NCI-H2107 (cell line): ENCODE measurements at places on chromosomes 13 and 19.

- DNase-seq = no peak
Observed at GRCh38 chr19:5155586-5156210, 184.9 kb downstream of the PTPRS start.

- no peak for DNase-seq
Observed at GRCh38 chr19:51341976-51342580, at the start of gene VSIG10L. Gene VSIG10L (minus strand): TSS chr19:51342139. CDS start chr19:51342124, 15 bp downstream.

- DNase-seq = no peak
Observed at GRCh38 chr13:110138700-110139036, 168.3 kb downstream of the COL4A1 start.

- no peak for DNase-seq
Observed at GRCh38 chr13:30044932-30045331, 194.5 kb upstream of the UBL3 start.

DNA sequence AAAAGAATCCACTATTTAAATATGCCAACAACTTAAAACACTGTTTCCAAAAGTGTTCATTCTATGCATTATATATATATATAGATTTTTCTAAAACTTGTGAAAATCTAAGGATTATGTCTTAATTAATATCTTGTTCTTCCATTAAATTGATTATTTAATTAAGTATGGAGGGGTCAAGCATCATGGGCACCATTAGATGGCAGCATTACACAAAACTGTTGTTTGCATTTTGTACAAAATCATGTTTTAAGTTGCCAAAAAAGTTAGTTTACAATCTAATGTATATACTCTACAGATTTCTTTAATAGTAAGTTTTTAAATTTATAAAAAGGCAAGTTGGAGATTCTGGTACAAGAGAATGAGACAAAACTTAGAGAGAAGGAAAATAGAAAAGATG, 213.2 kb upstream of the EDNRB start:
- DNase-seq = no peak

- no peak for DNase-seq
Observed at GRCh38 chr19:28504139-28504538, 708.8 kb downstream of the UQCRFS1 start.

DNA sequence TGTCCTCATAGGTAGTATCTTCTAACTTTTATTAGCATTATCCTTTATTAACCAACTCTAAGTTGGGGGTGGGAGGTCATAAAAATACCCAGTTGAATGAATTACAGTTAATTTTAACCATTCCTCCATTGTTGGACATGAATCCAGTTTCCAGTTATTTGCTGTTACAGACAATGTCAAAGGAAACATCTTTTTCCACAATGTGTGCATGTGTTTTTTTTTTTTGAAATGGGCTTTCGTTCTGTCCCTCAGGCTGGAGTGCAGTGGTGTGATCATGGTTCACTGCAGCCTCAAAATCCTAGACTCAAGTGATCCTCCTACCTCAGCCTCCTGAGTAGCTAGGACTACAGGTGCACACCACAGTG, 32.0 kb downstream of the KLF5 start:
- no peak for DNase-seq

DNA sequence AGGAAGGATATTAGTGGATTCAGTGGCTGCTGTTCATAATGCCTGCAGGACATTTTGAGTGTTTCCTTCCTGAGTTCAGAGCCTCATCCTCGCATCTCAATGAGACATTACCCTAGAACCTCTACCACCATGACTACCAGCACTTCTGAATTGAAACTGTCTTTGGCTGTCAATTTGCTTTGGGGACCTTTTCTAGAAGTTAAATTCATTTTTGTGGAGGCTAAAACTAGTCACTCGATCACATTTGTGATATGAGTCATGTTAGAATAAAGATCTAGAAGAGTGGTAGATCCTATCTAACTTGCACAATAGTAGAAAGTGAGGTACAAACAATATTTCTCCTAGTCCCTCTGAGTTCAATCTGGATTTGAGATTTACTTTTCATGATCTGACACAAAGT, 124.9 kb downstream of the KCNRG start:
- no peak for DNase-seq

DNA sequence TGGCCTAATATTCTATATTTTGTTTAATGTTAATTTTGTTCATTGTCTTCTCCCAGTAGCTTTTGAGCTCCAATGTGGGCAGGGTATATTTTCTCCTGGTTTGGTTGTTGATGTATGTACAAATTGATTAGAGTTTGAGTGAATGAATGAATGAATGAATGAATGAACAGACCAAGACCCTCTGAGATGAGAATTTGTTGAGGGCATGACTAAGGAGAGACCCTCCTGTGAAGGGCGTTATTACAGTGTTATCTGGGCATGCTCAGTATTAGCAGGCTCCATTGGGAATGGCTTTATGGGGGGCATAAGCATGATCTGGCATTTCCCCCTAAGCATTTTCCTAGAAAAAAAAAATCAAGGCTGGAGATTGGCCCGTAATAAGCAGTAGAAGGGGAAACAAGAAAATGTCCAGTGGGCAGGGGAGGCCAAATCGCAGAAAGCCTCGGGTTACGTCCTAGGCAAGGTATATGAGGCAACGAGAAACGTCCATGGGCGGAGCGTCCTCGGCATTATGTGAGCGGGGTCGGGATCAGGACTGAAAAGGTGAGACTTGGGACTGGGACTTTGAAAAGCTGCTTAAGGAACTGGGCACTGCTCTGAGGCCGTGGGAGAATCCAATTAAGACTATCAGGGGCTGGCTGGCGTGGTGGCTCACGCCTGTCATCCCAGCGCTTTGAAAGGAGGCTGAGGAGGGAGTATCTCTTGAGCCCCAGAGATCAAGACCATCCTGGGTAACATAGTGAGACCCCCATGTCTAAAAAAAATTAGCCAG, 904 bp upstream of the ARHGAP33 start:
- no peak for DNase-seq

DNA sequence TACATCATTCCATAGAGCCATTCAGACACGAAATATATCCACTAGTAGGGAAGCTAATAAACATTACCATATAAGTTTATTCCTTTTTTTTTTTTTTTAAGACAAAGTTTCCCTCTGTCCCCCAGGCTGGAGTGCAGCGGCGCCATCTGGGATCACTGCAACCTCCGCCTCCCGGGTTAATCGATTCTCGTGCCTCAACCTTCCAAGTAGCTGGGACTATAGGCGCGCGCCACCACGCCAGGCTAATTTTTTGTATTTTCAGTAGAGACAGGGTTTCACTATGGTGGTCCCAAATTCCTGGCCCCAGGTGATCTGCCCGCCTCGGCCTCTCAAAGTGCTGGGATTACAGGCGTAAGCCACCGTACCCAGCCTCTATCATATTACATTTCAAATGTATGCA, 612 bp upstream of the ZNF154 start:
- no peak for DNase-seq

DNA sequence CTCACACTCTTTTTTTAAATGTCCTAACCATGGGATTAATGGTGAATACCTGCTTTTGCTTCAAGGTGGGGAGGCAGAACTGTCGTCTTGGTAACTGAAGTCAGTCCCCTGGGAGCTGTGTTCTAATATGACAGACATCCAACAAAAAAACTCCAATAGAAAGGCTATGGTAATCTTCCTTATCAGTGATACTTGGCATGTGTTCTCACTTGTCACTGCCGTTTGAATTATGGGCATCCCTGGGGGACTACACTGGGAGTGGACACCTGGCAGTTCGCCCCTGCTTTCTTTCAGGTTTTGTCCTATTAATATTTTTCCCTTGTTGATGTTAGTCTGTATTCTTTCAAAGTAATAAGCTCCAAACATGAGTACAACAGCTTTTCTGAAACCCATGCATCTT, 252.6 kb downstream of the SLITRK5 start:
- no peak for DNase-seq

DNA sequence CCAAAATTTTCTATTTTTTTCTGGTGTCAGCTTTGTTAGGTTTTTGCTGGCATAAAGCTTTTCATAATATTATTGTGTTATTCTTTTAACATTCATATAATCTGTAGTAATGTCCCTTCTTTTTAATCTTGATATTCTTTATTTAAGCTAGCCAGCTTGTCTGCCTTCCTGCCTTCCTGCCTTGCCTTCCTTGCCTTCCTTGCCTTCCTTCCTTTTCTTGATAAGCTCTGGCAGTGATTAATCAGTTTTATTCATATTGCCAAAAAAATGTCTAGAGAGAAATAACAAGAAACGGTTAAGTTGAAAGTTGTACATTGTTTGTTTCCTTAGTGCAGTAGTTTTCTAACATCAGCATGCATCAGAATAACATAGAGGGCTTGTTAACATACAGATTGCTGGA, 257.5 kb downstream of the MAB21L1 start:
- no peak for DNase-seq

DNA sequence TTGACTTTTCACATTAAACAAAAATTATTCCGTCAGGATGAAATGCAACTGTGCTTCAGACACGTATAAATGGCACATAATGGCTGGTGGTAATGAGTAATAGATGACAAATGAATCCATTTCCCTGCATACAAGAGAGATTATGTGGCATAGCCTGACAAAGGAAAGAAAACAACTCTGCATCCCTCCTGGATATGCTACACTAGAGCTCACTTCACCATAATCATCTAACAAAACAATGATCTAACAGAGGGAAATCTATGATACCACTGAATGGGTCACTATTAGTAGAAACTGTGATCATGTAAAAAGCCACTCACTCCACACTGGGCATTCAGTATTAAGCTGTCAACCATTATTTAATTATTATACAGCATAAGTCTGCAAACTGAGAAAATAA, 1498.4 kb downstream of the EFNB2 start:
- DNase-seq = no peak

- DNase-seq = no peak
Observed at GRCh38 chr13:30134578-30134977, 172.8 kb downstream of the KATNAL1 start.

DNA sequence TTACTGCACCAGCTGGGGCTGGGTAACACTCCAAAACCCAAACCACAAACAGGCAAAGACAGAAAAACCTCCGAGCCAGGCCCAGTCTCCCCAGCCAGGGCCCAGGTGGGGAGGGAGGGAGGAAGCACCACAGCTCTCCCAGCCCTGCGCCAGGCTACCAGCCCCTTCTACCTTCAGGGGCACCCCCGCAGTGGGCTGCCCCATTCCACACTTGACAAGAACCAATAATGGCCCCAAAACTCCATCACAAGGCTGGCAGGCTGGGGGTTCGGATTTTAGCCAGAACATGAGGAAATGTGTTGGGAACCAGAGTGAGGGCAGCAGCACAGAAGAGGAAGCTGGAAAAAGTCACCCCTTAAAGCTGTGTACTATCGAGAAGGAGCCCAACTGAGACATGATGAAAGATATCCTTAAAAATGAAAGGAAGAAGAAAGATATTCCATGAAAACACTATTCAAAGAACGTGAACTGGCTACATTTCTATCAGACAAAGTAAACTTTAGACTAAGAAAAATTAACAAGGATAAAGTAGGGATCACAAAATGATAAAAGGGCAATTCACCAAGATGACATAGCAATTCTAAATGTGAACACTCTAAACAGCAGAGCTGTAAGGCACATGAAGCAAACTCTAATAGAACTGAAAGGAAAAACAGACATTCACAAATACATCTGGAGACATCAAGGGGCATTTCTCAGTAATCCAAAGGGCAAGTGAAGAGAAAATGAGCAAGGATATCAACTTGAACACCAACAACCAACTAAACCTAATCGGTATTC, 12.9 kb downstream of the TUBGCP3 start:
- DNase-seq = no peak

DNA sequence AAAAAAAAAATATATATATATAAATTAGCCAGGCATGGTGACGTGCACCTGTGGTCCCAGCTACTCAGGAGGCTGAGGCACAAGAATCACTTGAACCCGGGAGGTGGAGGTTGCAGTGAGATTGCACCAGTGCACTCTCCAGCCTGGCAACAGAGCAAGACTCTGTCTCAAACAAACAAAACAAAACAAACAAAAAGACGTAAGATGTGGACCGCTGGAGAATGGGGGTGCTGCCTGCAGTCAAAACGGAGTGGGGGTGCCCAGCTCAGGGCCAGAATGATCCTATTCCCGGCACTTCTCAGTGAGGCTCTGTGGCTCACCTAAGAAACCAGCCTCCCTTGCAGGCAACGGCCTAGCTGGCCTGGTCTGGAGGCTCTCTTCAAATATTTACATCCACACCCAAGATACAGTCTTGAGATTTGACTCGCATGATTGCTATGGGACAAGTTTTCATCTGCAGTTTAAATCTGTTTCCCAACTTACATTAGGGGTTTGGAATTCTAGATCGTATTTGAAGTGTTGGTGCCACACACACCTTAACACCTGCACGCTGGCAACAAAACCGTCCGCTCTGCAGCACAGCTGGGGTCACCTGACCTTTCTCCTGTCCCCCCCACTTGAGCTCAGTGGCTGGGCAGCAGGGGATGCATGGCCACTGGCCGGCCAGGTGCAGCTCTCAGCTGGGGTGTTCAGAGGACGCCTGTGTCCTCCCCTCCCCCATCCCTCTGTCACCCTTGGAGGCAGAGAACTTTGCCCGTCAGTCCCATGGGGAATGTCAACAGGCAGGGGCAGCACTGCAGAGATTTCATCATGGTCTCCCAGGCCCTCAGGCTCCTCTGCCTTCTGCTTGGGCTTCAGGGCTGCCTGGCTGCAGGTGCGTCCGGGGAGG, at the start of gene F7:
Gene F7, plus strand, starts transcription at position 760 of the 889 bp plus-strand sequence. Its CDS starts 51 bp downstream, at position 811.
- DNase-seq = no peak

DNA sequence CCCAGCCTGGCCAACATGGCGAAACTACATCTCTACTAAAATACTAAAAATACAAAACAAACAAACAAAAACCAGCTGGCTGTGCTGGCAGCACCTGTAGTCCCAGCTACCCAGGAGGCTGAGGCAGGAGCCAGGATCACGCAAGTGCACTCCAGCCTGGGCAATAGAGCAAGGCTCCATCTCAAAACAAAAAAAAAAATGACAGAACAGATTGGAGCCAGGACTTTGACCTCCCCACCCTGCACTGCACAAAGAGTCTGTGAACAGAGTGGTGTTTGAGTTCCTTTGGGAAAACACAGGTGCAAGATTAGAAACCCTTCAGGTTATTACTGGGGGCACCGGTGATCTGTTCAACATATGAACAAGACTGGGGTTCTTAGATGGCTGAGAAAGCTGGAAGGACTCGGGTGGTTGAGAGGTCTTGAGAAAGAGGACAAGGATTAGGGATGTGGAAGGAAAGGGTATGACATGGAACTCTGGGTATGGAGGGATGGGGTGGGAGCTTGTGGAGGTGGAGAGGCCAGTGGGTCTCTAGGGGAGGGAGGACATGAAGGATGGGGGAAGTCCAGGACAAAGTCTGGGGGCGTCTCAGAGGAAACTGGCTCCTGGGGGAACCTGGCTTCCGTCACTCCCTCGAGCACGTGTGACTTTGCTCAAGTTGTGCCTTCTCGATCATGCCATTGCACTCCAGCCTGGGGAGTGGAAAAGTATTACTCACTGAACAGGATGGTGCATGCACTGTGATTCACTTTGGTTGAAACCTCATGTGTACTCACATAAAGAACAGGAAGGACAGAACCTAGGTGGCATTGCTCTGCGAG, 25.9 kb downstream of the RCN3 start:
- no peak for DNase-seq

DNA sequence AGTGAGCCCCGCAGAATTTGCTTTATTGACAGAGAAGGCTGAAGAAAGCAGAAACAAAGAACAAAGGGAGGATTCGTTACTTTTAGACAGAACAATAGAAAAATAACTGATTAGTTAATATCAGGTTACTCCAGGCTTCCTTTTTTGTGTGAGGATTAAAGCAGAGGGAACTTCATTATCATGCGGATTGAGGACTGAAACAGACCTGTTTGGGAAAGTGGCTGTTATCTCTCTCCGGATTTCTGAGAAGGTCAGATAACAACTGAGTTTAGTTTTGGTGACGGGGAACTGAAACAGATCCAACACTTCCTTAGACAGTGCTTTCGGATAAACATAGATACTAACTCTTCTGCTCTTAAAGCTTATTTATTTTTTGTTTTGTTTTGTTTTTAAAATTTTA, 246.4 kb upstream of the ZNF507 start:
- DNase-seq = no peak

- DNase-seq = no peak
Observed at GRCh38 chr13:54859827-54860226, 1831.2 kb downstream of the OLFM4 start.
